ELR (cell line): ENCODE measurements at places on chromosomes 2 and 18.

DNA sequence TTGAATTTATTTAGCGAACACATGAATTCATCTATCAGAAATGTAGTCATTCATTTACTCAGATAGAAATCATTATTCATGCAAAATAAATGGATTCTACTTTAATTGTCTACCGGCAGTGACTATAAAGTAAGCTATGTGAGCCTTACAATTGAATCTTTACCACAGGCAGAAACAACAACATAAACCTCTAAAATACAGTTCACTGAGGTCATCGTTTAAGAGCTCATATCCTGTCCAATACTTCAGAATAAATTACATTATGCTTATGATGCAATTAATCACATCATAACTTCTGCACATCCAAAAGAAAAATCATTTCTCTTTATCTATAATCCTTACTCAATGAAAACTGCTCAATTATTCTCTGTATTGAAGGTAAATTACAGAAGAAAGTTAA, 244.7 kb downstream of the HNMT start:
- DNase-seq: peak; percentile 66

DNA sequence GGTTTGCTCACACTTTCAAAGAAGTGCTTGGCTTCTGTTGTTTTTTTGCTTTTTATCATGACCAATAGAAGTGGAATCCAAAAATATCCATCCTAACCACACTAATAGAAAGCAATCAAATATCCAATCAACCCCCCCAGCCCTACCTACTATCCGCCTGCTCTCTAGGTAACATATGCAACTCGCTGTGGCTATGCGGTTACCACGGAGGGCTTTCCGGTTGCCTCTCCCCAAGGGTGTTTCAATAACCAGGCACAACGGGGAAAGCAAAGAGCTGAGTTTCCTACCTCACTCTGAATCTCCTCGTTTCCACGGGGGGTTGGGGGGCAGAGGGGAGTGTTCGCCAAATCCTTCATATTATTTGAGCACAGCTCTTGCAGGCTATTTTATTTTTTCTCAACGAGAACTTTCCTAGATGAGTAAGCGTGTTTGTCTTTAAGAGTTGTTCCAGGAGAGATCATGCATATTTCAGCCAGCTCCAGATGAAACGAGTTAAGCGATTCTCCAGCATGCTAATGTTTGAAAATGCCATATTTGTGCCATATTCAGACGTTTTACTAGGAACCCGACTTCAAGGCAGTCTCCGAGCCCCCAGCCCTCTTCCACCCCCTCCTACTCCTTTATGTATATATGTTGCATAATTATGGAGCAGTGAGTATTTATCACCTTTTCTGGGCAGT, 30.3 kb downstream of the PAX3 start:
- no peak for DNase-seq

GRCh38 chr2:118242216-118242615, 153.9 kb downstream of the INSIG2 start:
- DNase-seq: peak; percentile 40

DNA sequence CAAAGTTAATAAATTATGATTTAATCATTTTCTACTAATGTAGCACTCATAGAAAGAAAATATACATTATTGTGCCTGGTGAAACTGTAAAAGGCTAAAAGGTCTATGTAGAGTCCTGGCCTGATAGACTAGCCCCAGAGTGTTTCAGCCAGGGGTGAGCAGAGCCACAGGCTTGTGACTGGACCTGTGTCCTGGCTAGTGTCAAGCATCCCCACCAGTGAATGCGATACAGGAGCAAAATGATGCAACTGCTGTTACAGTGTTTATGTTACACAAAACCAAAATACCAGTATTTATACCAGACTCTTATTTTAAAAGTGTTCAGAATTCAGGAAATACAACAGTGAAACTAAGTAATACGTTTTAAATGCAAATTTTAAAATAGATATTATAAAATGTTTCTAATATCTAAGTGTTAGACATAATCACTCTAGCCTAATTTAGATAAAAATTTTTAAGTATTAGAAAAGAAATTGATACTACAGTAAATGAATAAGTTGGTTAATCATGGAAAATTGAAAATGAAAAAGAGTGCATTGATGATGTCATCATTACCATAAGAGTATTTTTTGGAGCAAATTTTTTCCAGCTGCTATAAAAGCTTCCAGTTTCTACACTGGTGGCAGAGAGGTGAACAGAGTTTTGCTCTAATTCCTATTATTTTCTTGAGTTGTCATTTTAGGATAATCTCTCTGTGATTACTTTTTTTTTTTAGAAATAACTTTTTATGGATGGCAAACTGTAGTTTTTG, 6.2 kb upstream of the TSPYL6 start:
- DNase-seq: no peak

GRCh38 chr2:37625796-37626571, 45.5 kb downstream of the CDC42EP3 start:
- no peak for DNase-seq

DNA sequence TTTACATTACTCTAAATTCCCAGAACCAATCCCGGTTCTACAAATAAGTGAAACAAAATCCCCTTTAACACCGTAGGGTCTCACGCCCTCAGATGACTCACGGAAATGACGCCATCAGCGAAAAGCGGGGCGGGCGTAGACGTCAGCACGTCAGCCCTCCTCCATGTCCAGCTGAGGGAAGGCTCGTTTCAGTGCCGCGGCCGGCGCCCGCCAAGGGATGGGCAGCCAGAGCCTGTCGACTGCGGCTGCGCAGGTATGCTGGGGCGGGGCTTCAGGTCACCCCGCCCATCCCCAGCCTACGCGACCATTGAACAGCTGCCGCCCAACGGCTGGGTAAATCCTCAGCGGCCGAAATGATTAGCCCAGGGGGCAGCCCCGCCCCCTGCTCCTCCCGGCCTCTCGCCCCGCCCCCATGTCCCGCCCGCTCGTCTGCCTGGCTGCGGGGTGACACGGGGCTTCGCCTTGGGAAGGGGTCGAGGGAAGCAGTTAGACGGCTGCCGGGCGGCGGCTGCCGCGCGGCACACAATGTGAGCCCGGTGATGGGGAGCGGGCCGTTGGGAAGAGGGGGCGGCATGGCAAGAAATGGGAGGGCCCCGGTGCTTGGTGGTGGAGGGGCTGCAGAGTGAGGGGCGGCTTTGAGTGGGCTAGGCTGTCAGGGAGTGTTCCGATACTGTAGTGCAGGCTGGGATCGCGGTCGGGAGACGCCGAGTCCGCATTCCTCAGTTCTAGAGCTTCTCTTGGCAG, at the start of gene NBEAL1:
Gene NBEAL1, plus strand, starts transcription at position 420 of the 744 bp plus-strand sequence. CDS start 1,510 bp downstream, outside the sequence.
- DNase-seq: peak; percentile 98

DNA sequence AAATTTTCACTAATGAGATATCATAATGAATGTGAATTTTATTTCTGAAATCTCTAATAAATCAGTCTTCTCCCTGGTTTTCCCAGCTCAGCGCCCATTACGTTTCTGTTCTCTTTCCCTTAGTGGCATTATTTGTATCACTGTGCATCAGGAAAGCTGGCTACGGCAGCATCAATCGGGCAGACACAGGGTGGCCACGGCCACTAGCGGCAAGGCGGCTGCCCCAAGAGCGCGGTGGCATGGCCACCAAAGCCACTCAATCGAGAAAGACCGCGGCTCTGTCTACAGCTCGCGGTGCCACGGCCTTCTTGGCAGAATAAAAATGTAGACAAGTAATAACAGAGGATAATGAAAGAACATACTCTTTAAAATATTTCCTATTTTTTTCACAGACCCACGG, 168.0 kb downstream of the RPIA start:
- DNase-seq: no peak
